Left colon (tissue), 2 donors: ENCODE measurements at places on chromosomes 4 and X.

DNA sequence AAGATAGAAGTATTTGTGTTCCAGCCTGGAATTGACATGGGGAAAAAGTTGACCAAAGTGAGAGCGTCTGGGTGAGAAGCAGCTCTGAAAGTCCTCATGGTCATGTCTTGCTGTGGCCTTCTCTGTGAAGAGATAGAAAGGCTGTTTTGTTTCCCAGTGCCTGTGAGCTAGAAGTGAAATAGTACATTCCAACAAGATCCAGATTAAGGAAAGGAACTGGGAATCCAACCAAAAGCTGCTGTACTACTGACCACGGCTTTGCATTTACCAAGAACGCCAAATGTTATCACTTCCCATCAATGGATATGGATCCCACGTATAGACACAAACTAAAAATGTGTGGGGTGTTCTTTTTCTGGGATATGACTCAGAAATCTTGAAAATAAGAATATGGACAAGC lies 51.2 kb downstream of the TENM3 start:
- DNase-seq: no peak

DNA sequence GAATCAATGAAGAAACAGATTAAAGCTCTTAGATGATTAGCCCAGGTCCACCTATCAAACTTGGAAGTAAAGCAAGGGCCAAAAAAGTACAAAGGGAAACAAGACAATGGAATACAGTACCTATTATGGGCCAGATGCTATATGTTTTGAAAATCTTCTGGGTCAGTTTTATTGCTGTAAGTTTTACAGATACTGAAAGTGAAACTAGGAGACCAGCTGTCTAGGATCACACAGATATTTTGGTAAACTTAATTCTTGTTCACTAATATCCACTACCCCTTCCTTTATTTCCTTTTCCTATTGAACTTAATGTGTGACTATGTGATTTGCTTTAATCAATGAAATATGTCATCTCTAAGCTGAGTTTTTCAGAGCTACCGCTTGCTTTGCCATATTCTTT lies 505.4 kb upstream of the PITX2 start:
- DNase-seq: no peak

DNA sequence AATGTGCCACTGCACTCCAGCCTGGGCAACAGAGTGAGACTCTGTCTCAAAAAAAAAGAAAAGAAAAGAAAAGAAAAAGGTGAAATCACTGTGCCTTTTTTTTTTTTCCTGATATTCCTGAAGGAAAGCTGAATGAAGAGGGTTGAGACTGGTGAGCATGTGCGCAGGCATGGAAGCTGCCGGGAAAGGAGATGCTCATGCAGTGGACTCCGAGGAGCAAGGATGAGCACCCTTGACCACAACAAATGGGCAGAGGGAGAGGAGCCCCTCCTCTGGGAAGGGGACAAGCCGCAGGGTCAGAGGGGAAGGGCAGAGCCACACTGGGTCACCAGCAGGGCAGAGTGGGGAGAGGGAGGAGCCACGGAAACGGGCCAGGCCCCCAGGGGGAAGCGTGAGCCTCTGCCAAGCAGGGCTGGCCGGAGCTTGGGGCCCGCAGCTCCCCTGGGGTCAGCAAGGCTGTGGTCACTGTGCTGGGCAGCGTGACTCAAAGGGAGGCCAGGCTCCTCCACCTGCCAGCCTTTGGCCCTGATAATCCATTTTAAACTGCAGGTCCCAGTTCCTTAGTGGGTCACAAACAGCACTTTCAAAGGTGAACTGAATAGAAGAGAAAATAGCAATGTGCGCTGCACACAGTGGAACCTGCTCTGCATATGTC lies 79.8 kb downstream of the NAT8L start:
- DNase-seq: no peak

DNA sequence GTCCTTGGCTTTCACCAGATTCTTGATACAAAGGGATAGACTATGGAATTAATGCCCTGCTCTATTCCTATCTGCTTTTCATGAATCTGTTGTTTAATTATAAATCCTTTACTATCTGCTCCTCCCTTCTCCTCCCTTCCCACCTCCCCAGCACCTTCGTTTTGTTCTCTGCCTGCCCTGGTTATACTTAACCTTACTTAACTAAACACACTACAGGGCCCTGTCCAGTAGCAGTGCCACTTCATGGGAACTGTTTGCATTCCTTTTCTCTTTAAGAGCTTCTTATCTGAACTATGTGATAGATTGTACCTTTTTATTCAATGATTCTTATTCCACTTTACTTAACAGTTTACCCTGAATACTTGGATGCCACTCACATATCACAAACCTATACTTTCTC lies 830 bp downstream of the HOPX start:
- no peak for DNase-seq

GRCh38 chrX:41085878-41086626 lies 807 bp downstream of the USP9X start:
- DNase-seq: peak; percentile 60

DNA sequence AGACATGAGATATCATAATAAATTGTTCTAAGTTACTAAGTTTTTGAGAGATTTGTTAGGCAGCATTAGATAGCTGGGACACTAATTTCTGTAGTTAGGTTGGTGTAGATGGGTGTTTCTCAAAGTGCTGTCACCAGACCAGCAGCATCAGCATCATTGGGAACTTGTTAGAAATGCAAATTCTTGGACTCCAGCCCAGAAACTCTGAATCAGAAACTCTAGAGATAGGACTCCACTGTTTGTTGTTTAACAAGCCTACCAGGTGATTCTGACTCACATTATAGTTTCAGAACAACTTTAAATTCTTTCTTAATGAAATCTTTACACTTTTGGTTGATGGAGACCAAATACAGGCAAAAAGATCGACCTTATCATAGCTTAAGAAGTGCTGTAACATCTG lies 173.7 kb downstream of the PABPC4L start:
- no peak for DNase-seq

- DNase-seq: no peak
These were observed 183.7 kb downstream of the NSUN7 start for GRCh38 chr4:40933272-40934053.

- no peak for DNase-seq
These were observed 848 bp downstream of the RAB9A start for GRCh38 chrX:13689741-13690211.
